Stimulated activated CD4-positive, alpha-beta T cell treated with anti-CD3 and anti-CD28 coated beads, Interleukin-4, amount 100 ng/mL, for 48 hours (primary cell): ENCODE measurements at places on chromosomes 5 and 9.

DNA sequence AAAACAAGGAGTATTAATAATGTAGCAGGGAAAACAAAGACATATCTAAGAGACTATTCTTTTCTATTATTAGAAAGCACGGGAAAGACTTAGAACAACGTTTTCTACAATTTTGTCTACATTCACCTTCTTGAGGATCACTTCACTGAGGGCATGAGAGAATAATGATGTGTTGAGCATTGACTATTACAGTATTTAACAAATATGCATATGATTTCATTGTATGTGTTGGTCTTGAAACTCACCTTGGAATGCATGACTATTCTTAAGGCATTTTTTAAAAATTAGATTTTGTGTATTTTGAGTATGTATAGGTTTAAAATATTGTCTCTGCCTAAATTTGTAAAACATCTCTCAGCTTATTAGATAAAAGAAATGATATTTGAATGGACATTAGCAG lies 1.2 kb downstream of the FSD1L start:
- DNase-seq = no peak

DNA sequence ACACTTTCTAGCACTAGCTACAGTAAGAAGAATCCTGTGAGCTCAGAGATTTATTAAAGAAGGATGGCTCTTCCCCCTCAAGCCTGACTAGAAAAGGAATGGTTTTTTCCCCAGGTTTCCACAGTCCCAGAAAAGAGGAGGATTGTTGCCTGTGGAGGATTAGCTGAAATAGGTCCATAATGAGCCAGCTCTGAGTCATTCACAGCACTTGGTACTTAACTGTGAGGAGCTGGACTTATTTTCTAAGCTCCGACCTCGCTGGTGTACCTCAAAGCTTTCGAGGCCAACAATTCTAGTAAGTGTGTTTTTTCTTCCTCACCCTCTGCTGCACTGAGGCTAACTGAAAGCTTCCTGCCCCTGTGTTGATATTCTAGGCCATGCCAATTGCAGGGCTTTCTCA lies 222.5 kb upstream of the IL12B start:
- no peak for DNase-seq

DNA sequence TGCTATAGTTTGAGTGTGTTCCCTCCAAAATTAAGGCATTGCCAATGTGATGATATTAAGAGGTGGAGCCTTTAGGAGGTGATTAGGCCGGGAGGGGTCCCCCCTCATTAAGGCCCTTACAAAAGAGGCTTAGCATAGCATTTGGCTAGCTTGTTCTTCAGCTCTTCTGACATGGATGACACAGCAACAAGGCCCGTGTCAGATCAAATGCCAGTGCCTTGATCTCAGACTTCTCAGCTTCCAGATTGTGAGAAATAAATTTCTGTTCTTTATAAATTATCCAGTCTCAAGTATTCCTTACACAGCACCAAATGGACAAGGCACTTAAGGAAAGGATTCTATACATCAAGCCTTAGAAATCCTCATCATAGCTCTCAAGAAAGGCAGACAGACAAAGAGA lies 31.8 kb downstream of the SLC38A9 start:
- DNase-seq = no peak

DNA sequence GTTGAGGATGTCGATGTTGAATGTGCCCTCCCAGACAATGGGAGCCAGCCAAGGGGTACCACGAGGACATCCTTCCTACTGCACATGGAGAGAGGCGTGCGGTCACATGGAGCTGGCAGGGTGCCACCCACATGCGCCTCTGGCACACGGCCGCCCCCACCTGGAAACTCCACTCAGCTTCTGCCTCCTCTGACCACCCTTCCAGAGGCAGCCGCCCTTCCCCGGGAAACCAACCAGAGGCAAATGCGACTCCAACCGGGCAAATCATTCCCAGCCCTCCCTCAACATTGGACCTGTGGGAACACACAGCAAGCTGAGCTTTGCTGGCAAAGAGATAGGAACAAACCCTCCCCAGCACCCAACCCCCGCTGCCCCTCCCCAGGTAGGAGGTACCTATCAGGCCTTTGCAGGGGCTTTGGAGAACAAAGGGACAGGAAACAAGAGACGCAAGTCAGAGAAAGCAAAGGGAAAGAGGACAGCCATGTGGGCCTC lies 17.5 kb downstream of the ABO start:
- DNase-seq = no peak

DNA sequence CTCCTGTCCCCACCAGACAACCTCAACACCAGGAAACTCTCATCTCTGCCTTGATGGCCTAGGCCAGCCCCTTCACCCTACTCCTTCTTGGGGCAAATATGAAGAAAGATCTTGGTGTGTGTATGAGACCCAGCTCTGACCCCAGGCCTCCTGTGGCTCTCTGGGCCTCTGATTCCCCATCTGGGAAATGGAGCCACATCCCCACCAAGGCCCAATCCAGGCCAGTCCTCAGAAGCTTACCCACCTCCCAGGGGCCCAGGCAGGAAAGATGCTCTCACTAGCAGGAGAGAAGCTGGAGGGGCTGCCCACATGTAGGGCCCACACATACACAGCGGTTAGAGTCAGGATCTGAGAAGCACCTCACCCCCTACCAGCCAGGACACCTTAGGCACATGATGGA lies 38.9 kb downstream of the BICD2 start:
- no peak for DNase-seq

DNA sequence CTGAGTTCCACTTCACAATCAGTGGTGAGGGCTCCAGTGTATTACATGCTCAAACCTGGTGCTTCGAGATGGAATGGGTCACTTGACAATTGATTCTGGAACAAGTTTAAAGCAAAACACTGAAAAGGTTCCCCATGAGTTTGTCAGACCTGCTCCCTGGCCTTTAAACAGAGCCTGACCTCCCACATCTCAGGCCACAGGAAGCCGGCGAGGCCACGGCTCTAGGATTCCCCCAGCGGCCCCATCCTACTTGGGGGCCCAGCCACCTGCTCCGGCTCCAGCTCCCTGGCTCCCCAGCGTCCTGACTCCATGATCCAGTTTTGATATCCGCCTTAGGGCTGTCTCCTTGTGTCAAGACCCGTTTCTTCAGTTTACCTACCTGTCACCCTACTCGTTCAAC lies 62.0 kb downstream of the TTLL11 start:
- DNase-seq = no peak

DNA sequence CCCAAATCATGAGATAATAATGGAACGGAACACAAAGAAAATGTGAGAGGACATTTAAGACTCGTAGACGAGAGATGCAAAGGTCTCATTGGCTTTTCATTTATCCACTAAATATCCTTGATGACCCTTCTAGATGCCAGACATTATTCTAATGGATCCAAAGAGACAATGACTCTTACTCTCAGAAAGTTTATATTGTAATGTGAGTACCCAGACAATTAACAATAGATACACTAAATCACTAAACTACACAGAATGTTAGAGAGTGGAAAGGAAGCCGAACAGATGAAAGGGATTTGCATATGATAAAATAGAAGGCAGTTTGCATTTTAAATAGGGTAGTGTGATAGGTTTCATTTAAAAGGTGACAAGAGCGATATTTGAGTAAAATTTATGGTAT lies 973.3 kb downstream of the TAF11L14 start:
- no peak for DNase-seq

GRCh38 chr5:156920861-156921431 lies 42.1 kb downstream of the TIMD4 start:
- DNase-seq = no peak

DNA sequence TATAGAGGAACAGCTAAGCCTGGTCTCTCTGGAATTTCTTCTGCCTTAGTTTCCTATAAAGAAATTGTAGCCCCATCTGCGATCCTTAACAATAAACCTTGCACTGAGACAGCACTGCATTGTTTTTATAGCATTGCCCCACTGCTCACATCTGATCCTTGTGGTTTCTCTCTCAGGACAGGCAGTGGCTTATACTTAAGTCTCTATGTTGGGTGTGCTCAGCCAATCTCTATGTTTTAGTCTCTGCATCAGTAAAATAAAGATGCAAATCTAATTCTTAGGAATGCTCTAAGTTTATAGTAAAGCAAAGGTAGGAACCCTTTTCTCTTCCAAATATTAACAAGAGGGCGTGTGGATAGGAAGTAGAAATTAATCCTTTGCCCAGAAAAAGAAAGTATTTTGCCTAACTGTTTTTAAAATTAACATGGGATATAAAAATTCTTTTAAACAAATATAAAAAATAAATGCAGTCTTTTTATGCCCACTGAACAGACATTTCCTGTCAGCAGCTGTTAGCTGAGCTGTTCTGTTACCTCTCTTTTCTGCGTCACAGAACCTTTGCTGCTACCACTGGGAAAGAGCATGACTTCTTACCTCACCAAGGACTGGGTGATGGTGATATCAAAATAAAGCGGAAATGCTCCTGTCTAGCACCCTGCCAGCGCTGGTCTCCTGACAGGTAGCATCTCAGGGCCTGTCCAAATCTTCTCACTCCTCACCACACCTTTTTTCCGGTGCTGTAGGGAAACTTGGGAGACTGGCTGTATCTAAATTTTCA lies 29.5 kb downstream of the MRPS27 start:
- no peak for DNase-seq

DNA sequence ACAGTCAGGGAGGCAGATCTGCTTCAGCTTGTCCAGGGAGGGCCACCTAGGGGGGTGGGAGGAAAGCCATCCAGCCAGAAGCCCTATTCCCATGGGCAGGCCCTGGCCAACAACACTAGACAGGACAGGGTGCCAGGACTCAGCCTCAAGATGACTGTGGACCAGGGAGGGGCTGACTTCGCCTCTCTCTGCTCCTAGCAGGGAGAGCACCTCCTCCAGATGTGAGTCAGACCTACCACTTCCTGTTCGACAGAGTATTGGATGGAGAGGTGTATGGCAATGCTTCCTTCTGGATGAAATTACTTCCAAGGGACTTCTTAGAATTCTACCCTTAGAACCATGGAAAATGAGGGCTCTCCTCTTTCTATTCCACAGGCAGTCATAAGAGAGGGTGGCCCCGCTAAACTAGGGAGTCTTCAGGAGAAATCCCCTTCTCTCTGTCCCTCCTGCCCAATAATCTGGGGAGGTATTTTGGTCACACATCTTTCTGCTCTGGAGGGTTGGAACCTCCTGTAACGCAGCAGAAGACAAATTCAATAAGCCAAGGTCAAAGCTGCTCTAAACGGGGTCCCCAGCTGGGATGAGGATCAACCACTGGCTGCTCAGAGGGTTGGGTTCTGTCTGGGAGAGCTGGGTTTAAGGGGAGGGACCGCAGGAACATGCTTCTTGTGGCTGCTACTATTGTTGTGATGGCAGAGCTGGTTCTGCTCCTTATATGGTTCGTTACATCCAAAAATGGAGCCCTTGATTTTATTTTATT lies 23.2 kb upstream of the RCL1 start:
- no peak for DNase-seq

DNA sequence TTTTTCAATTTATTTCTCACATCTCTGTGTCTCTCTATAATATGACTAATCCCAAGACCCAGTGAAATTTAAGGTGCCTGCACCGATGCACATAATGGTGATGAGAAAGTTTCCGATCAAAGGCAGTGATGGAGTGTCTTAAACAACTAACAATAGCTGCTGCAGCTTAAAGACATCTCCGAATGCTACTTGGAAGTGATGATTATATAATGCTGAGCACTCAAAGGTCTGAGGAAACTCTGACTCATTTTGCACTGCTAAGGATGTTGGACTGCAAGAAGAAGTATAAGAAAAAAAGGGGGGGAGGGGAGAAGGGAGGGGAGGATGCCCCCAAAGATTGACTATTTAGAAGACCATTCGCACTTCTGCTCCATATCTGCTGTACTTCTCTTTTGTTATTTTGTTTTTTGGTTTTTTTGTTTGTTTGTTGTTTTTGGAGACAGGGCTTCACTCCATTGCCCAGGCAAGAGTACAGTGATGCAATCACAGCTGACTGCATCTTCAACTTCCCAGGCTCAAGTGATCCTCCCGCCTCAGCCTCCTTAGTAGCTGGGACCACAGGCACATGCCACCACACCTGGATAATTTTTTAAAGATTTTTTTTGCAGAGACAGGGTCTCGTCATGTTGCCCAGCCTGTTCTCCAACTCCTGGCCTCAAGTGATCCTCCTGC lies 192.2 kb downstream of the HSD17B3 start:
- DNase-seq = no peak

GRCh38 chr9:100401042-100401441 lies 25.9 kb upstream of the MSANTD3 start:
- no peak for DNase-seq

DNA sequence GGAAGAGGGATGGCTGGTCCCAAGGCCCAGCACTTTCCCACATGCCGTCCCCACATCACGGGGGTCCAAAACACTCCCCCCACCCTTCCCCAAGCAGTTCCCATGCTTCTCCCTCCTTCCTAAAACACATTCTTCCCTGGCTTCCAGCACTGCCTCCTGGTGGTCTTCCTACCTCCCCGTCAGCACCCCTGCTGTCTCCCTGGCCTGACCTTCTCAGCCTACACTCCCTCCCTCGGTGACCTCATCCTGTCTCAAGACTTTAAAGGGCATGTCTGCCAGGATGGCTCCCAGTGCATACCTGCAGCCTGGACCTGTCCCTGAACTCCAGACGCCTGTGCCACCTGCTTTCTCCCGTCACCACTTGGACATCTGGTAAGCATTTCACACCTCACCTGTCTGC lies 4.3 kb upstream of the NCS1 start:
- DNase-seq = no peak

- DNase-seq = no peak
Observed at GRCh38 chr9:75889577-75889976, 896 bp upstream of the PCSK5 start.

GRCh38 chr5:38341056-38341455 lies 82.7 kb downstream of the EGFLAM start:
- no peak for DNase-seq

GRCh38 chr9:70589571-70590314 lies 175.3 kb upstream of the KLF9 start:
- no peak for DNase-seq

DNA sequence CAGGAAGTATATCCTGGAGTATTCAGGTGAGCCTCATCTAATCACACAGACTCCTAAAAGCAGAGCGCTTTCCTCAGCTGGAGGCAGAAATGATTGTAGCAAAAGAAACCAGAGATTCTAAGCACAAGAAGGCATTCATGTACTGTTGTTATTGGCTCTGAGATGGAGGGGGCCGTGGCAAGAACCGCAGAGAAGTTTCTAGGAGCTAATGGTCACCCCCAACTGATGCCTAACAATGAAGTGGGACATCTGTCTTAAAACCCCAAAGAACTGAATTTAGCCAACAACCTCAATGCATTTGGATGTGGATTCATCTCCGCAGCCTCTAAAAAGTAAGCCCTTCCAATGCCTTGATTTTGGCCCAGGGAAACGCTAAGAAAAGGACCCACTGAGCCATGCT lies 76.3 kb downstream of the ADAMTSL1 start:
- no peak for DNase-seq

DNA sequence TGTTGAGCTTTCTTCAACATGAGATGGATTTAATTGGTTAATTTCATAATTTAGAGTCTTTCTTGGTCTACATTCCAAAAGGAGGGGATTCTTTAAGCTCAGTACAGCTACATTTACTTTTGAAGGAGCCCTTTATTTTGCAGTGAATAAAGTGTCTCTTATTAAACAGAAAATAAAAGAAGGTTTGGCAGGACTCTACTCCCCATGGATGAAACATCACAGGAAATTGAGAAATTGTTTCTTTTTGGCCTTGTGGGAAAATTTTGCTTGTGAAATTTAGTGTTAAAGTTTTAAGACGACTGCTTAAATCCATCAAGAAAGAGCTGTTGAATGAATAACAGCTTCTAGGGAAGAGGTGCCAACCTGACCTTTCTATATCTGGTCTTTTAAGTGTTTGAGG lies 187.7 kb downstream of the NTRK2 start:
- DNase-seq = no peak
